ENCODE measurements at places on chromosomes 2 and 18. TPM values are rescaled to one million over a fixed set of nuclear protein-coding genes. Genes with fewer than 3 reads are reported as not detected.

GRCh38 chr2:187313831-187314230 lies 134.2 kb downstream of the CALCRL start:
- peak overlapping the region; percentile 13 for H3K27ac ChIP-seq
- no peaks in the 10 kb centered on the region for H3K27me3 ChIP-seq
- no peak overlapping the region for H3K4me3 ChIP-seq
- H3K36me3 ChIP-seq: no peaks in the 10 kb centered on the region

DNA sequence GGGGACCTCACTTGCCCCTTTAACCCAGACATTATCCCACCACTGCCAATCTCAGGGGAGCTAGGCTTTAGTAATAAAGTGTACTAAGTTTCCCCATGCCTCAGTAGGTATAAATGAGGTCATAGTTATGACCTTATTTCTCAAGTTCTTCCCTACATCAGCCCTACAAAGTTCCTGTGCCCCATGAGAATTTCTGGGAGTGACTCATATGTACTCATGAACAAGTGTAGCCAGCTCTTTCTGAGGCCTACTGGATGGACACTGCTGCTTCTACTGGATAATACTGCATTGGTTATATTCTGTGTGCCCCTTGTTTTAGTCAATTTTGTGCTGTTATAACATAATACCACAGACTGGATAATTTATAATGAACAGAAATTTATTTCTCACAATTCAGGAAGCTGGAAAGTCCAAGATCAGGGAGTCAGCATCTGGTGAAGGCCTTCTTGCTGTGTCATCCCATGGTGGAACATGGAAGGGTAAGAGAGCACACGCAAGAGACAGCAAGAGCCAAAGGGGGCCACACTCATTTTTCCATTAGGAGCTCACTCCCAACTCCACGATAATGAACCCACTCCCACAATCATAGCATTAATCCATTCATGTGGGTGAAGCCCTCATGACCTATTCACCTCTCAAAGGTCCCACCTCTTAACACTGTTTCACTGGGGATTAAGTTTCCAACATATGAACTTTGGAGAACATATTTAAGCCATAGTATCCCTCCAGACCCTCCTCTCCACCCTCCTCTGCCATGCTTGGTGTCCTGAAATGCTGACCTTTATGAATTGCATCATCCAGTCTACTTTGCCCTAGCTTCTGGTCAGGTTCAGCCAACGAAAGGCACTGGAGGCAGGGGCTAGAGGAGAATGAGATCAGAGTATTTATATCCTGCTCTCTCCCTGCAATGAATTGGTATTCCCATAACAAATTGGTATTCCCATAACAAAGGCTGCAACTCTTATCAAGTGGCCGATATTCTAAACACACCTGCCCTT lies 25.4 kb upstream of the ST3GAL5 start:
- H3K27me3 ChIP-seq: no peaks in the 10 kb centered on the region
- no peaks in the 10 kb centered on the region for H3K4me1 ChIP-seq
- no peak overlapping the region for H3K4me3 ChIP-seq
- H3K27ac ChIP-seq: no peak overlapping the region
- DNase-seq: no peak
- no peaks in the 10 kb centered on the region for H3K36me3 ChIP-seq

DNA sequence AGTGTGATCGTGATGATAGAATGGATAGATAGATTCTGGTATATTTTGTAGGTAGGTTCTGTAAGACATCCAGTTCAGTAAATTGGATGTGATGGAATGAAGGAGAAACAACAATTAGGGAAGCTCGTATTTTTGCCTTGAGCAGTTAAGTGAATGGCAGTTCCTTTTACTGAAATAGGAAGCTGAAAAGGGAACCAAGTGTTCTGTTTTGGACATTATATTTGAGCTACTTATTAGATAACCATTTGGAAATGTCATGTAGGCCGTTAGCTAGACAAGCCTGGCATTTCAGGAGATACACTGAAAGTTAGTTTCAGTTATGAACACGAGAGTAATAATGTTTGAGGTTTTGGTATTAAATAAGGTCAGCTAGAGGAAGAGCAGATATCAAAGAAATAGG lies 41.5 kb downstream of the MARCHF7 start:
- no peak for DNase-seq
- no peak overlapping the region for H3K4me3 ChIP-seq
- no peaks in the 10 kb centered on the region for H3K27me3 ChIP-seq

DNA sequence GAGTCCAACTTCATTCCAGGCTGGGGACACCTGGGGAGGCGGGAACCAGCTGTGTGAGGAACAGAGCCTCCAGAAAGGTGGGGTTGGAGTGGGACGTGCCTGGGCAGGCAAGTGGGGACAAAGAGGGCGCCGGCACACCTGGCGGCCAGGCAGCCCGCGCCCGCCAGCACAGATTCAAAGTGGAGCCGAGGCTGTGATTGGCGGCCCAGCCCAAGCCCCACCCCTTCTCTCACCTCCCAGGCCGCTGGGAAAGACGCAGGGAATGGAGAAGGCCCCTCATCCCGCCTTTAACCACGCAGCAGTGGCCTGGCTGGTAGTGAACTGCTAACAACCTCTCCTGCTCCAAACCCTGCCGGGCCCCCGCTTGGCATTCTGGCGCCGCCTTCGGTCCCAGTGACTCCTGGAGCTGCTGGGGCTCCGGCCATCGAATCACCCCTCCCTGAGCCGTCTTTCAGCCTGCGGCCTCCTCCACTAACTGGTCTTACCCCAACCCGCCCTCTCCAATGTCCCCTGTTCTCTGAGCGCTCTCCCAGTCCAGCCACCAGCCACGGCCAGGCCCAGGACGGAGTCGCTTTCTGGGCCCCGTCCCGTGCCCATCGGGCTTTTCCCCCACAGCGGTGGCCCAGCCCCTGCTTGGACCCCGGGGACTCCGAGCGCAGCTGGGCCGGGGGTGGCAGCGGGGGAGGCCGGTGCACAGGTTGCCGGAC lies 27.9 kb upstream of the PTMA start:
- H3K4me1 ChIP-seq: peaks cover 37% of the 10 kb centered on the region
- DNase-seq: peak; percentile 87
- no peaks in the 10 kb centered on the region for H3K27me3 ChIP-seq
- H3K36me3 ChIP-seq: no peaks in the 10 kb centered on the region
- peak overlapping the region; percentile 76 for H3K4me3 ChIP-seq
- peak overlapping the region; percentile 99 for H3K27ac ChIP-seq

- H3K27me3 ChIP-seq: no peaks in the 10 kb centered on the region
- no peak overlapping the region for H3K27ac ChIP-seq
- no peaks in the 10 kb centered on the region for H3K36me3 ChIP-seq
- H3K4me1 ChIP-seq: no peaks in the 10 kb centered on the region
Measured at GRCh38 chr2:168272225-168272624, 24.8 kb upstream of the STK39 start.

DNA sequence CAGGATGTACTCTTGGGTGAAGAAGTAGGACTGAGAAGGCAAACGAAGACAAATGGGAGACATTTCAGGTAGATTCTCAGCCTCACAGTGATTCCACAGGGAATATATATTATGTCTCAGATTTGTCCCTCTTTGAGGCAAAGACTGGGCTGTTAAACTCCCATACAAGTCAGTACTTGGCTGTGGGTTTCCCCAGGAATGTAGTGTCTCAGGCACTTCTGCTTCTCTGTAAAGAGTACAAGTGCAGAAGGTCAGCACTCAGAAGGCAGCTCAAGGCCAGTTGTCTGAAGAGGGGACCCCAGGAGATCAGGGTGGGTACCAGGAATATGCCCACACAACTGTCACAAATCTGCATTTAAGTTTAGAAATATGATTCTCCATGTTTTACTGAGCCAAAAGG lies 39.9 kb upstream of the COBLL1 start:
- H3K27me3 ChIP-seq: no peaks in the 10 kb centered on the region
- DNase-seq: no peak
- no peaks in the 10 kb centered on the region for H3K36me3 ChIP-seq
- no peak overlapping the region for H3K4me3 ChIP-seq
- H3K27ac ChIP-seq: no peak overlapping the region
- peaks cover 7% of the 10 kb centered on the region for H3K4me1 ChIP-seq

The SMYD1 gene
- total RNA-seq: not detected

The SERPINB3 gene
- total RNA-seq: 0.11 TPM

DNA sequence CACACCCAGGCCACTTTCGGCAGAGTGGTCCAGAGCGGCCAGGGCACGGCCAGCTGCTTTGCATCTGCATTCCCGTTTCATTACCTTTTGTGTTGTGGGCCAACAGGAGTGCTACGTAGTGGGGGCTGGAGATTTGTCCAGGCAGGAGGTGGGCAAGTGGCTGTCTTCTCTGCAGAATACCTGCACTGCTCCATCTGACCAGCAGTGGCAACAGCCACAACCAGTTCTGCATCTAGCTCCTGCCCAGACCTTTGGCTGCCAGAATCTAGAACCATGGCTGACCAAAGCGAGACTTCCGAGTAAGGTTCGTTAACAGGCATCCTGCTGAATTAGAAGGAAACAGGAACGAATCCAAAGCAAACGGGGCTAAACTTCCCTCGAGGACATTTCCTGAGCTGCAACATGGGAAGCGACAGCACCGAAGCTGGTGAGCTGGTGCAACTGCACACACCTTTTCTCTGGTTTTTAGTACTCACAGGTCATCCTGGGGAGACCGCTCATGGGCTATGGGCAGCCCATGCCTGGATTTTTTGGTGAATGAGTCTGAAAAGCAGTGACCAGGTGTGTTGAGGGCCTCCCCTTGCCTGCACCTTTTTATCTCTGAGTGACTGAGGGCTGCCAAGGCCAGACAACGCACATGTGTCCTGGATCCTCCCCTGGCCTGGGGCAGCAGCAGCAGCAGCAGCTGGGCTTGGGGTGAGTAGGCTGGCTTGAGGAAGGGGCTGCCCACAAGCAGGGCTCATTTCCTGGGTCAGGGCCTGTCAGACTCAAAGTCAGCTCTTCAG lies 10.5 kb downstream of the GDF7 start:
- peaks cover 34% of the 10 kb centered on the region for H3K27me3 ChIP-seq
- H3K4me3 ChIP-seq: no peak overlapping the region
- peaks cover 41% of the 10 kb centered on the region for H3K4me1 ChIP-seq
- 0 out of 2 replicates have a peak overlapping the region, but pooled peaks have one; percentile 36 for H3K27ac ChIP-seq

DNA sequence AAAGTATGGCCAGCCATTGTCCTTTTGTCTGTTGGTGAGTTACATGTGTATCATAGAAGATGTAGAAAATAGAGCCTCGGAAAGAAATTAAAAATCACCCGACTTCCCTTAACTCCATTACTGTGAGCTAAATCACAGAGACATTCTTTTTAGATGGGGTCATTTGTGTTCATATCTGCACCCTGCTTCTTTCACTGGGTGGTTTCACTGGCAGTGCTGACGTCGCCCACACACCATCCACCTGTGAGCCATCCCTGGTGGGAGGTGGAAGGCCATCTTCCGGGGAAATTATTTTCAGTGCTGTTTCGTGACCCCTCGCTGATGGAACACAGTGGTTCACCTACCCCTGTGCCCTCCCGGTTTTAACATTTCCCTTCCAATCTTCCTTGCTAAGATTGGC lies 21.2 kb downstream of the SH3BP4 start:
- peaks cover 65% of the 10 kb centered on the region for H3K4me1 ChIP-seq
- H3K27me3 ChIP-seq: no peaks in the 10 kb centered on the region
- no peak for DNase-seq
- H3K4me3 ChIP-seq: no peak overlapping the region

DNA sequence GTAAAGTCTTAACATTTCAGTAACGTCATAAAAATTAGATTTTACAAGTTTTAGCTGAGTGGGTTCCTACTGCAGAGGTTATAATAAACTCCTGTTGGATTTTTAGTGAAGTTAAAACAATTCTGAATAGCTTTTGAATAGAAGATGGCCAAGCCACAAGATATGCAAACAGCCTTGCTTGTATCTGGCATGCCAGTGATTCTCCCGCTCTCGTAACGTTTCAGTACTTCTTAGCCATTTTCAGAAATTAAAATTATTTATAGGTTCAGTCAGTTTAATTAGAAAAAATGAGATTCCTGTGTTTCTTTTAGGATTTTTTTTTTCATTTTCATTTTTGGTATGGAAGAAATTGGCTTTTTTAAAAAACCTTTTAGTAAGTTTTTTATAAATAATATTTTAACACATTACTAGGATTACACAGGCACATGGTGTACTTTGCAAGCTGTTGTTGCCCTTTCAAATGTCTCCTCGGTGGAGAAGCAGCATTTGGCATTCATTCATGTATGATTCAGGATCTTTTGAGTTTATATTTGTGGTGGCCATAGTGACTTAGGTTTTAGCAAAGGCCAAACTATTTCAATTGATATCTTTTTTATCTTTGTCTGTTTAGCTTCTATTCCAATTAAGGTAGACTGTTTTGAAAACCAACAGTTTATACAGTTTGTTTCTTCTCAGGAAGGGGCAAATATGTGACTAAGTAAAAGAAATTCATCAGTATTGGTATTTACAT lies 30.6 kb upstream of the RND3 start:
- peaks cover 3% of the 10 kb centered on the region for H3K4me1 ChIP-seq
- no peaks in the 10 kb centered on the region for H3K27me3 ChIP-seq
- H3K27ac ChIP-seq: no peak overlapping the region
- H3K36me3 ChIP-seq: peaks cover 8% of the 10 kb centered on the region

The PER2 gene
- 4.1 TPM for total RNA-seq

- DNase-seq: no peak
- H3K4me1 ChIP-seq: peaks cover 11% of the 10 kb centered on the region
- H3K4me3 ChIP-seq: no peak overlapping the region
Measured at GRCh38 chr2:179558010-179558934, 293.6 kb upstream of the SESTD1 start.

The KHK gene
- 17.4 TPM for total RNA-seq

The C2orf81 gene
- 3.6 TPM for total RNA-seq

GRCh38 chr2:219713110-219713509 lies 85.7 kb downstream of the SLC4A3 start:
- peaks cover 14% of the 10 kb centered on the region for H3K36me3 ChIP-seq
- H3K4me1 ChIP-seq: peaks cover 5% of the 10 kb centered on the region
- no peak overlapping the region for H3K27ac ChIP-seq
- DNase-seq: no peak
- peaks cover 23% of the 10 kb centered on the region for H3K27me3 ChIP-seq

The ORC2 gene
- 56.0 TPM for total RNA-seq
